ENCODE measurements at places on chromosomes 3 and 15. TPM values are rescaled to one million over a fixed set of nuclear protein-coding genes. Genes with fewer than 3 reads are reported as not detected.

Gene WDR93
- 0.05 TPM for total RNA-seq

Gene ZNF609
- 11.2 TPM for total RNA-seq

DNA sequence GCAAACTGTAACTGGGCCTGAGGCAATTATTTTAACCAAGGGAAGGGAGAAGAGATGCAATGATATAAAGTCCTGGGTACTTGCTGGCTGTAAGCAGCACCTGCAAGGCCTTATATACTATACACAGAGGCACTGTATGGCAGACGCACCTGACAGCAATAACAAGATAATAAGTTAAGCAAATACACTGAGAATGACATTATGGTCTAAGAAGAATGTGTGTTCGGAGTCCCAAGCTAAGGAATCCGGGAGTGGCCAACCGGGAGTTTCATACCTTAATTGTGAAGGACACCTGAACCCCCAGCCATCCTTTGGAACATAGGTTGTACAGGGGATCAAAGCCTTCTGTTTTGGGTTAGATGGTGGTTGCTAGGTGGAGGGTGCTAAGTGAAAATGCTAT is 13.7 kb downstream of the FAM240A start:
- H3K4me3 ChIP-seq: no peak overlapping the region
- H3K36me3 ChIP-seq: no peaks in the 10 kb centered on the region
- no peaks in the 10 kb centered on the region for H3K4me1 ChIP-seq

DNA sequence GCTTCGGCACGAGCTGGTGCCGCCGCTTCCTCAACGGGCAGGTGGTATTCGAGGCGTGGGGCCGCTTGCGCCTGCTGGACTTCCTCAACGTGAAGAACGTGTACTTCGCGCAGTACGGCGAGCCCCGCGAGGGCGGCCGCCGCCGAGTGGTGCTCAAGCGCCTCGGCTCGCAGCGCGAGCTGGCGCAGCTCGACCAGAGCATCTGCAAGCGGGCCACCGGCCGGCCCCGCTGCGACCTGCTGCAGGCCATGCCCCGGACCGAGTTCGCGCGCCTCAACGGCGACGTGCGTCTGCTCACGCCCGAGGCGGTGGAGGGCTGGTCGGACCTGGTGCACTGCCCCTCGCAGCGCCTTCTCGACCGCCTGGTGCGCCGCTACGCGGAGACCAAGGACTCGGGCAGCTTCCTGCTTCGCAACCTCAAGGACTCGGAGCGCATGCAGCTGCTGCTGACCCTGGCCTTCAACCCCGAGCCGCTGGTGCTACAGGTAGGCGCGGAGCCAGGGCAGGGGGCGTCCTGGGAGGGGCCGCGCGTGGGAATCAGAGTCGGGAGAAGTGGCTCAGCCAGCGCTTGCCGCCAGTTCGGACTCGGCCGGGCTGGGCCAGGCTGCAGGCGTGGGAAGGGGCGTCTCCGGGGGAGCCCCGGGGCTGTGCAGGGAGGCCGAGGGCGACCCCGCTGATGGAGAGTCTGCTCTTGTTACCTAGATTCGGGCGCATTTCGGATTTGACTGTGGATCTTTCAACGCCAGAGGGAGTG is 1.1 kb downstream of the DIPK2A start:
- 0 out of 2 replicates have a peak, but pooled peaks cover 5% of the 10 kb centered on the region for H3K4me1 ChIP-seq
- DNase-seq: peak; percentile 51
- H3K4me3 ChIP-seq: peak overlapping the region; percentile 55
- H3K27ac ChIP-seq: no peak overlapping the region
- no peaks in the 10 kb centered on the region for H3K27me3 ChIP-seq

DNA sequence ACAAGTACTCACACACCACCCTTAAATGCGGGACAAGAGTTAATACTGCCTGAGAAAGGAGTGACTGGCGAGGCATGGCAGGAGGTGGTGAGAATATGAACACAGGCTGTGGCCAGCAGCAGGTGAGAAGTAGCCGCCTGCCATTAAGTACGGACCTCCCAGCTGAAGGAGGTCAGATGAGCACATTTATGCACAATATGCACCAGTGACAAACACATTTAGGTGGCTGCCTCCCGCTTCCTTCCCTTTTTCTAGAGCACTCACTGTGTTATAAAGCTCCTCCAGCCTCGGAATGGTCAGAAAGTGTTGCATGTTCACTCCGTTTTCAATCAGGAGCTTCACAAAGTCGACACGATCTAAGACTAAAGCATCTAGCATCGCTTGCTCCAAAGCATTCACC is 52.4 kb downstream of the TRPM1 start:
- no peak overlapping the region for H3K4me3 ChIP-seq
- peaks cover 10% of the 10 kb centered on the region for H3K4me1 ChIP-seq
- H3K36me3 ChIP-seq: no peaks in the 10 kb centered on the region
- H3K27ac ChIP-seq: no peak overlapping the region

- no peak overlapping the region for H3K4me3 ChIP-seq
- H3K36me3 ChIP-seq: no peaks in the 10 kb centered on the region
- no peak for DNase-seq
- no peaks in the 10 kb centered on the region for H3K4me1 ChIP-seq
- peaks cover 10% of the 10 kb centered on the region for H3K27me3 ChIP-seq
- H3K27ac ChIP-seq: no peak overlapping the region
Observed at GRCh38 chr3:116179091-116179490, 266.2 kb downstream of the LSAMP start.

Measured in SJSA1 (cell line).